ENCODE measurements at places on chromosomes 11 and 22.

- DNase-seq = no peak
Measured at GRCh38 chr11:75576017-75576416, 14.0 kb downstream of the SERPINH1 start.

DNA sequence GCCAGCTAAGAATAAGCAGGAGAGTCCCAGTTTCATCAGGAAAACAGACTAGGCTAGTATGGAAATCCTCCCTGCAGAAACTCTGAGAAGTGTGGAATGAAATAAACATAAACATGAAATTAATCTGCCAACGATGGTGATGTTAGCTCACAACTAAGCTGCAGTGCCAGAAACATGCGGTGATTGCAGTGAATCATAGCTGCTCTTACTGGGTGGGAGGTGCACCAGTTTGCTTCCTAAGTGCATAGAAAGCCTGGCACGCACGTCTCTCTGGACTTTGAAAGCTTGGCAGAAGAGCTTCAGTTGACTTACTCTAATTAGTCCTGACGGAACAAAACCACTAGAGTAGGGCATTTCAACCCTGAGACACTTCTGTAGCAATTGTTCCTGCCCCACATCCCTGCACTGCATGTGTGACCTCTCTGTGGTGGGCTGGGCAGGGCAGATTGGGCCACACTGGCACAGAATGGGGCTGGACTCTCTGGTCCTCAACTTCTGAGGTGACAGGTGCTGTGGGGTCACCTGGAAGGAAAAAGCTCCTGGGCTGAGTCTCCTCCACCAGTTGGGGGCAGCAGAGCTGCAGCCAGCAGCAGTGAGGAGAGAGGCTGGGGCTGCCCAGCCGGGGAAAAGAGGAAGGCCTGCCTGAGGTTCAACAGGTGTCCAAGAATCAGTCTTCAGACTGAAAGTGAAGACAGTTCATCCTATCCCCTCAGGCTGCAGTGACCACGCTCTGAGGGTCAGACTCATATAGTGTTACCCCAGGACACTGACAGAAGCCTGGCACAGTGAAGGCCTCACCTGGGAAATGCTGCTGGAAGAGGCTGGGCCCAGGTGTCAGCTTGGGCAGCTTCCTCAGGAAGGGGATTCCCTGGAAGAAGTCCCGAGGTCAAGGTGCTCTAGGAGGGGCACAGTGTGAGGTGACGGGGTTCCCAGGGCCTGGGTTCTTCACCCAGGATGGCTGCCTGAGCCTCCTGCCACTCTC, 40.5 kb downstream of the GGTLC2 start:
- no peak for DNase-seq

- no peak for DNase-seq
Measured at GRCh38 chr11:553988-554340, 6.6 kb downstream of the LMNTD2 start.

DNA sequence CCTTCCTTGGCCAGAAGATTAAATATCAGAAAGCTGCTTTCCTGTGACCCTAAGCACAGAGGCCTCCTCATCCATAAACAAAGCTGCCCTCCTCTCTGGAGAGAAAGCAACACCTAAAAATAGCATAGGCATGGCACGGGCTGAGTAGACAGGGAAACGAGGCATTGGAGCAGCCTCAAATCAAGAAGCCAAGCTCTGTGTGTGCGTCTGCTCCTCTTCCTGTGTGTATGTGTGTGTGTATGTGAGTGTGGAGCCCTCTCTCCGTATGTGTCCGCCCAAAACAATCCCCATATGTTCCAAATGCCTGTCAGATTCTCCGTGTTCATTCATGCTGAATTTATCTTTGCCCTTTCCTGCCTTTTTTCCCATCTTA, 24.0 kb downstream of the KCNJ5 start:
- no peak for DNase-seq

- DNase-seq = no peak
Measured at GRCh38 chr11:57150454-57150917, 31.3 kb upstream of the LRRC55 start.

DNA sequence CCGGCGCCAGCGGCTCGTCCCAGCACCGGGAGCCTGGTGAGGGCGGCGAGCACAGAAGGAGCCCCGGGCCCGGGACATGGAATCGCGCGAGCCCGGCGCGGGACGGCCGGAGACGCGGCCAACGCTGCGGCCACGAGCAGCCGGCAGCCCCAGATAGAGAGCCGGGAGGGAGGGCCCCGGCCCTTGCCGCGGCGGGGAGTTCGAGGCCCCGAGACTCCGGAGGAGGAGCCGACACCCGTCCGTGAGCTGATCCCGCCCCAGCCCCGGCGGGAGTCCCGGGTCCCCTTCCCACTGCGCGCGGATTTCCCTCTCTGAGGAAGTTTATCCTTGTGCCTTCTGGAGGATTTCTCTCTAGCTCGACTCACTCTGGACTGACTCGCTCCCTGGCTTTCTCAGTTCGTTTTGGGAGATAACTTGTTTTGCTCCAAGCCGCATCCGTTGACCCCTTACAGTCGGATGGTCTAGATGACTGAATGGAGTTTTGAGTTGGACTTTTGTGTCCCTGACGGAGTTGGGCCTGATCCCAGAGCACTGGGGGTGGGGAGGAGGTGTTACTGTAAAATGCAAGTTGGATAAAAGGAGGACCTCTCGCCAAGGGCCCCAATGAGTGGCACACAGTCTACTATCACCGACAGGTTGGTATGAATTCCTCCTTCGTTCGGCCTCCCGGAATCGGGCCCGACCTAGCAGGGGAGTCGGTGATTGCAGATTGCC, 585 bp downstream of the ARHGEF12 start:
- no peak for DNase-seq

DNA sequence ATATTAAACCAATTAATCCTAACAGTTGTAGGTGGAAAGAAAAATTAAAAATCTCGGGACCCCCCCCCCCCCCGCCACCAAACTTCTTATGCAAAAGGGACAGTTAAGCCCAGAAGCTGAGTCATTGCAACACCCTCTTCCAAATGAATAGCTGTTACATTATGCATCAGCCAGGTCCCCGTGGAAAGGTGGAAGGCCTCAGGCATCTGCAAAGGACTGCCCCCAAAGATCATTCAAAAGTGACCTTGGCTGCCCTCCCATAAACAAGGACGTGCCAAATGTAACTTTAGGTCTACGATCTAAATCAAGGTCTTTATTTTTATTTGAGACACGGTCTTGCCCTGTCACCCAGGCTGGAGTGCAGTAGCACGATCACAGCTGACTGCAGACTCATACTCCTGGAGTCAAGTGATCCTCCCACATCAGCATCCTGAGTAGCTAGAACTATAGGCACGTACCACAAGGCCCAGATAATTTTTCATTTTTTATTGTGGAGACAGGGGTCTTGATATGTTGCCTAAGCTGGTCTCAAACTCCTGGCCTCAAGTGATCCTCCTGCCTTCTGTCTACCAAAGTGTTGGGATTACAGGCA, 22.8 kb downstream of the SYN3 start:
- no peak for DNase-seq

DNA sequence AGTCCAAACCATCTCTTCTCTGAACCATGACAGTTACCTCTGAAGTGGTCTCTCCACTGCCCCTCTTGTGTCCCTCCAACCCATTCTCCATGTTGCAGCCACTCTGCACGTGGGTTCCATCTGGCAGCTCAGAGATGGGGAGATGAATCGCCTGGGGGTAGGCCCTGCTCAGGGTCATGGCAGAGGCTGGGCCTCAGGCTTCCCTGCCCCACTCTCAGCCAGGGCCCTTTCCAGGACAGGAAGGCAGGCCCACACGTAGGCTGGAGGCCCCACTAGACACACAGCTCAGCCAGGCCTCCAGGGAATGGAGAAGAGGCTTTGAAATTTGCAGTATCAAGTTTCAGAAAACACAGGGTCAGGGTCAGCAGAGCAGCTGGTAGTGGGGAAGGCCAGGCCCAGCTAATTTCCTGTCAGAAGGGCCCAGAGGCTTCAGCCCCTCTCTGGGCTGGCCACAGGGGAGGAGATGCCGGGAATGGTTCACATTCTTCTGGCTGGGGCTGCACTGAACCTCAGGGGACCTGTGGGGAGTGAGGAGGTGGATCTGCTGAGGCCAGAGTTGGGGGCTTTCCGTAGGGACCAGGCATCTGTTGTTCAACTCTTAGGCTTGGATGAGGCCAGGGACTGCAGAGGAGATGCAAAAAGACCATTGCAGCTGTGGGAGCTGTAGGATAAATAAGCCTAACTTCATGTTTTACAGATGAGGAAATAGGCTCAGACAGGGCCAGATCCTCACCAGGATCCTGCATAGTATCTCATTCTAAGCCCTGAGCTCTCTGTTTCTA, 101.6 kb downstream of the SWAP70 start:
- DNase-seq = no peak

GRCh38 chr22:32222991-32223390, 18.1 kb upstream of the RFPL2 start:
- no peak for DNase-seq

- DNase-seq = peak; percentile 43
Measured at GRCh38 chr22:25564320-25564978, at the start of gene GRK3. GRK3 (plus strand) TSS chr22:25564675; CDS start chr22:25565041, 366 bp downstream.

DNA sequence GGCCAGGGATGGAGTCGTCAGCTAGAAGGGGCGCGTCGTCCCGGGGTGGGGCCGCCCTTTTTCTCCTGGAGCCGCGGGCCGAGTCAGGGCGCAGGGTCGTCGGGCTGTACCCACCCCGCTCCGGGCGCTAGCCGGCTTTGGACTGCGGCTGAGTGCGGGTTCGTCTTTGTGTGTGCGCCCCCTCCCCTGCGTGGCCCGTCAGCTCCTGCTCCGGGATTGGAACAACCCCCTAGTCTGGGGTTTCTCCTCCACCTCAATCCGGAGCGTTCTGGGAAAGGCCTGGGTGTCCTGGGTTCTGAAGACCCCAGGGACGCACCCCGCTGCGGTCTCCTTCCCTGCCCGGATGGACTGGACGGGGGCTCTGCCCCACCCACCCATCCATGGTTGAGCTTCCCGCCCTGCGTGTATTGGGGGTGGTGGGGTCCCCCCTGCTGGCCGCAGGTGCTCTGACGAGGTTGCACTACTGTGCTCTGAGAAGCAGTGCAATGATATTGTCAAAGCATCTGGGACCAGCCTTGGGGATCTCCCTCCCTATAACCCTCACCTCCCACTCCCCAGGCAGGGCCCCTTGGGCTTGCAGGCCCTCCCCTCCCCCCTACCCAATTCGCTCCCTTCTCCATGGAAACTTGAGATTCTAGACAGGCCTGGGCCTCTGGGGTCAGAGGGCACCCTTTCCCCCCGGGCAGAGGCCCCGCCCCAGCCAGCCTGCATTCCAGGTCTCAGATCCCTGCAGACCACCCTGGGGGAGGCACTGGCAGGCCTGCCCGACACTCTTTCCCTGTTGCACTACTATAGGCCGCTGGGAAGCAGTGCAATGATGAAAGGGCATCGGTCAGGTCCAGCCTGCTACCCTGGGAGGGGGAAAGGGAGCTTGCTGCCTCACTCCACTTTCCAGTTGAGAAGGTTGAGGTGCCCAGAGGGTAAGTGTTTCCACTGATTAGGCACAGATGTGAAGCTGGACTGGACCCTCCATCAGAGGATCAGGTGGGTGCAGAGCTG, 10.7 kb downstream of the SDF2L1 start:
- no peak for DNase-seq

GRCh38 chr22:48588878-48589450, 1238.7 kb downstream of the BRD1 start:
- no peak for DNase-seq

All from stimulated activated CD4-positive, alpha-beta T cell treated with anti-CD3 and anti-CD28 coated beads, Interleukin-1b, Interleukin-23, amount 100 ng/mL, for 1 hour (primary cell).